ENCODE measurements at places on chromosomes 11 and 22.

GRCh38 chr11:13278609-13279486, 1.3 kb downstream of the BMAL1 start:
- DNase-seq: no peak

DNA sequence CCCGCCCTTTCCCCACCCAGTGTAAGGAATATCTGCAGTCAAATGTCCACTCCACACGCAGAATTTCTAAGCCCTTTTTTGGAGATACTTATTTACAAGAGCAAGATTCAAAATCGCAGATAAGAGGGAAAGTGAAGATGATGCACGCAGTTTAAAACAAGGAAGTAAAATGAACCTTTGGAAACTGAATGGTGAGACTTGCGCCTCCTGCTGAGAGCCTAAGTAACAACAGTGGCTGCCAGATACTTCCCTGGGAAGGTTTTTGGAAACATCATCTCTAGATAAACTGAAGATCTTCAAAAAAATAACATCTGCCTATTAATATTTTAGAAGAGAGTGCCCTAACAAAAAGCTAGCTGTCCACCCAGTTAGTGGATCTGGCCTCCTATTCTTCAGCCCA, 963.1 kb upstream of the FAT3 start:
- no peak for DNase-seq

GRCh38 chr22:33476206-33476605, 418.0 kb upstream of the SYN3 start:
- DNase-seq: no peak

GRCh38 chr11:75762885-75763284, 5.7 kb upstream of the DGAT2 start:
- DNase-seq: no peak

- no peak for DNase-seq
These were observed 7.6 kb downstream of the CYB5R2 start for GRCh38 chr11:7665473-7666291.

- no peak for DNase-seq
These were observed 67.7 kb upstream of the PPARA start for GRCh38 chr22:46082633-46083032.

DNA sequence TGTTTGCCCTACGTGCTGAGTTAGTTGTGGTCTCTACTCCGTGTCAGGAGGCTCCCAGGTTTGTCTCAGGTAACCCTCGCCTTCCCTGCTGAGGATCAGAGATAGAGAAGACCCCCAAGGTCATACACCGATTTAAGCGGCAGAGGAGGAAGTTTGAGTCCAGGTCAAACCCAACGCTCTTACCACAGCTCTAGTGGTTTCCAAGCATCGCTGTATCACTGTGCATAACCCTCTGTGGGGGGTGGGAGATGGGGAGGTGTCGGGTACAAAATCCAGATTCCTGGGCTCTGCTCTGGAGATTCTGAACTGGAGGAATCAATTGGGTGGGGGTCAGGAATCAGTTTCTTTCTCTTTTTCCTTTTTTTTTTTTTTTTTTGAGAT, 627 bp downstream of the DNAJC4 start:
- DNase-seq: peak; percentile 30

DNA sequence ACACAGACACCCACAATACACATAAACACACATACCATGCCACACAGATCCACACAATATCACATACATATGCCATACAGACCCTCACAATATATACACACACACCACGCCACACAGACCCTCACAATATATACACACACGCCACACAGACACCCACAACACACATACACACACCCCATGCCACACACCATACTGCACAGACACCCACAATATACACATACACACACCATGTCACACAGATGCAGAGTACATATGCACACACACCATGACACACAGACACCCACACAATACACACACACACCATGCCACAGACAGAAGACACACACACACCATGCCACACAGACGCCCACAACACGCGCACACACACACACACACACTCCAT, 43.6 kb downstream of the SHISAL1 start:
- DNase-seq: no peak

- no peak for DNase-seq
These were observed 447.7 kb downstream of the TBC1D22A start for GRCh38 chr22:47210112-47210657.

- peak; percentile 30 for DNase-seq
These were observed 25.1 kb upstream of the PLAAT3 start for GRCh38 chr11:63639199-63639832.
